Central memory CD4-positive, alpha-beta T cell (primary cell): ENCODE measurements at places on chromosomes 11 and 22.
A peak's percentile ranks its signal among the peaks of the same experiment; 100 is the strongest.

DNA sequence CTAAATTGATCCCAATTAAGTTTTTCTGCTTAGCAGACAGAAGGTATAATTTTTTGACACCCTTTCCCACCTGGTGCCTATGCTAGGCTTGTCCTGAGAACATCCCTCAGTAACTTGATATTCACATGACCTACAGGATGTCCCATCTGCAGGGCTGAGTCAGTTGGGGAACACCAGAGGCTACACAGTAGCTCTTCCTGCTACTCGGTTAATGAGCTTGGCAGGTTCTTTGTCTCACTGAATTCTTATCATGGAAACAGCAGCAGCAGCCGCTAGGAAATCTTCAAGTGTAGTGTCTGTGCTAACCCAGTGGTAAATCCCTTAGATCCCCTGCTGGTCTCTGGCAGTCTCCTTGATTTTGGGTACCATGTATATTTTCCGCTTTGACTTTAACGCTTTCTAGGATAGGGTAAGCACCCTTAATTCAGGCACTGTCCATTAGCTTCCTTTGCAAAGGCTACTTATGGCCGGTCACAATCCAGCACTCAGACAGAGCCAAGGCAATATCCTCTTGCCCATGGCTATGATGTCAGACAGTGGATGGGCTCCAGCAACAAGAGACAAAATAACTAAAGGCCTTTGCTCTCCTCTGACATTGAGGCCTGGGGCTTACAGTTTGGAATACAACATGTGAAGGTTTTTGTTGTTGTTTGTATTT is 8.5 kb downstream of the MRPL16 start:
- DNase-seq, result no peak

DNA sequence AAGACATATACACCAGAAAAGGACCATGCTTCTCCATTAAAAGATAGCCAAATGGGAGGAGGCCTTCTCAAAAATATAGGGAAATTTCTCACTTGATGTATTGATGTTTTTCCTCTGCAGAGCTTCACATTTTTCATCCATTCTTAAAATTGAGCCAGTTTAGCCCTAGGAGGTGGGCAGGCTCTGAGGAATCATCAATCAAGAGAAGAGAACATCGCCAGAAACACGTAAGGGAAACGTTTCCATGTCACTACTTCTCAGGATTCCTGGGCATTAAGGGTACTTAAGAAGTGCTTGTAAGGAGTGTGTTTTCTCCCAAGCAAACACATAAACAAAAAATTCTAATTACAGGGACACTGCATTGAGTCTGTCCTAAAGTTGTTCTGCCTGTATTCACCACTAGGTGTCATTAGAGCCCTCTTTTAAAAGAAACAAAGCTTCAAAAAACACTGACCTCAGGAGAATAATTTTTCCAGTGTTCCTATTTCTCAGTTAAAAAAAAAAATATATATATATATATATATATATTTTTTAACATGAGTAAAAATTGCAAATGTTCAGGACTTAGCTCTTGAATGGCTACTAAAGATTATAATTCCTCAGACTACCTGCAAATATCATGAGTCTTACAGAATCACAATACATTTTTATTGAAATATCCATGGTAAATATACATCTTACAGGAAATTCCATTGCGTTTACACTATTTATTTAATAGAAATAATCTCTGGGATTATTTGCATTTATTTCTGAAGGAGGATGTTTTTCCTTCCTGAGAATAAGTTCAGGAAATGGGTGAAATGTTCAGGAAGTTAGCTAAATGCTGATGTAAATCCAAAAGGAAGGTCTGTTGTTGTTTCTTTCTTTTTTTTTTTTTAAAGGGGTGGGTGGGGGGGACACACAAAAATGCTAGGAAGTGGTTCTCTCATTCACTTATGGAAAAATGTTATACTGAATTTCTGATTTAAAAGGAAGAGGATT is 16.0 kb downstream of the FZD4 start:
- DNase-seq, result no peak

DNA sequence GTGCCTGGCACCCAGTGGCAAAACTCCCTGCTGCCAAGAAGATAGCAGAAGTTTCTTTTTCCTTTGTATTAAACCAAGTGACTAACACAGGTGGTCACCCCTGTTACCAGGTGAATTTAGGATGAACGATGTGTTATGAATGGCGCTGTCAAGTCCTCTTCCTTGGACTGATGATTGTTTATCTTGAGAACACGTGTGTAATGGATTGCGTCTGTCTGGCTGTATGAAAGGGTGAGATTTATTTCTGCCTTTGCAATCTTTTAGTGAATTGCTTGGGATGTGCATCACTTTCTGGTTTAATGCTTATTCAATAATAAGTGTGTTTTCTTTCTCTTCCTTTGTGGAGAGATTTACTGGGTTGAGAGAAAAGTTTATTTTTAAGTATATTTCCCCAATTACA is 36.5 kb downstream of the SDHD start:
- DNase-seq, result no peak

DNA sequence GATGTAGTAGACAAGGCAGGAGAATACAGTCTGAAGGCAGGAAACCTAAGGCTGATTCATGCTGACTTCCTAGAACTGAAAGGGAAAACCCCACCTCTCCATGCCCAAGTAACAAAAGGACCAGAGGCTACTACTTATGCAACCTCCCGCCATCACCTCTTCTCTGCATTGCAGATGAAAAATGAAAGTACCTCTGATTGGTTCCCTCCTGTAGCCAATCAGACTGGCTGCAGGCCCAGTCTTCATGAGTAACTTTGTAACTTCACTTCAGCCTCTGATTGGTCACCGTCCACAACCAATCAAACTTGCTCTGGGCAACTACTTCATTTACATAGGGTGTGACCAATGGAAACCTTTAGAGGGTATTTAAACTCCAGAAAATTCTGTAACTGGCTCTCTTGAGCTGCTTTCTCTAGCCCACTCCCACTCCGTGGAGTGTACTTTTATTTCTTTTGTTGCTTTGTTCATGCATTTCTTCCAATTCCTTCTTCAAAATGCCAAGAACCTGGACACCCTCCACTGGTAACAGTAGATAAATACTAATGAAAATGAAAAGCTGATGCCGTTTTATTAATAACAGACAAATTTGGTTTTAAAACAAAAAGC is 5.2 kb upstream of the MAP6 start:
- no peak for DNase-seq

- DNase-seq, result no peak
Observed at GRCh38 chr22:49016909-49017481, 810.7 kb downstream of the BRD1 start.

DNA sequence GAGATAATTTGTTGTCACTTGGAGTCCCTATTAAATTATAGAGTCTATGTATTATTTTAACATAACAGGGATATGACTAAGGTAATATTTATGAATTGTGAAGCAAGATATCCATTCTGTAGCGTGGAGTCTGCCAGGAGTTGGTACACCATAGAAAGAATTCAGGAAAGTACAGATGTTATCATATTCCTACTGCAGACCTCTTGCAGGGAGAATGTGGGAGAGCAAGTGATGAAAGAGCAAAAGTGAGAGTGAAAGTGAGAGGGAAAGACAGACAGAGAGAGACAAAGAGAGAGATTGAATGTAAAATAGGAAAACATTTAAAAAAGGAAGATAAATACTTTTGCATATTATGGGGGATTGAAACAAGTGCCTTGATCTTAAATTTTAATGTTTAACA is 468.8 kb downstream of the CNTN5 start:
- no peak for DNase-seq

- no peak for DNase-seq
Observed at GRCh38 chr11:6927030-6927617, 898 bp downstream of the ZNF215 start.

GRCh38 chr11:59174664-59175033 is 2.7 kb downstream of the DTX4 start:
- no peak for DNase-seq

- DNase-seq, result no peak
Observed at GRCh38 chr11:29200791-29201562, 815.9 kb downstream of the KCNA4 start.

DNA sequence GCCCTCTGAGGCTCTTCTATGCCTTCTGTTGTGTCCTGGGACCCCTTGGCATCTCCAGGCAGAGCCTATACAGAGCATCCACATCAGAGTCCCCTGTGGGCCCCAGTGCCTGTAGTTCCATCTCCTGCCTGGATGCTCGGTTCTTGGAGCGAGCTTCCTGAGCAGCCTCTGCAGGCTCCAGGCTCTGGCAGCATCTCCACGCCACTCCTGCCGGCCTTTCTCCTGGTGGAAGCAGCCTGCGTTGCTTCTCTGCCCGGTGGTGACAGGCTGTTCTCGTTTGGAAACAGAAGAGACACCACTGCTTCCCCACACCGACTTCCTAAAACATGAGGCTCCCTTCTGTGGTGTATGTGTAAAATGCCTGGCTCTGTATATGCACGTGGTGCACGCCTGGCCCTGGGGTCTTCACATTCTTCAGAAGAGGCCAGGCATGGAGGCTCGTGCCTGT is 52.8 kb downstream of the BCR start:
- no peak for DNase-seq

- DNase-seq, result no peak
Observed at GRCh38 chr11:130415731-130416529, 12.5 kb downstream of the ADAMTS8 start.

DNA sequence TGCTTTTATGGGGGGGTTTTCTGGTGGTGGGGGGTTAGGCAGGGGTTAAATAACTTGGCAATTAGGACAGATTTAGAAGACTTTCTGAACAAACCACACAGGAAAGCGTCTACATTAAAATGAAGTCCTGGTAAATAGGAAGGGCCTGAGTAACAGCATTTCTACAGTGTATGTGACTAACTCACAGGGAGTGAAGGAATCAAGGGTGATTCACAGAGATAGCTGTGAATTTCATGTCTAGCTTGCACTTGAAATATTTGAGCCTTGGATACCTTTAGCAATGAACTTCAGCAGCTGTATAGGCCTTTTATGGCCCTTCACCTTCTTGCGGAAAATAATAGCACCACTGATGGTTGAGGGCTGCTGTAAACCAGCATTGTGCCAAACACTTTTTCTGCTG is 26.1 kb upstream of the LDHA start:
- no peak for DNase-seq

DNA sequence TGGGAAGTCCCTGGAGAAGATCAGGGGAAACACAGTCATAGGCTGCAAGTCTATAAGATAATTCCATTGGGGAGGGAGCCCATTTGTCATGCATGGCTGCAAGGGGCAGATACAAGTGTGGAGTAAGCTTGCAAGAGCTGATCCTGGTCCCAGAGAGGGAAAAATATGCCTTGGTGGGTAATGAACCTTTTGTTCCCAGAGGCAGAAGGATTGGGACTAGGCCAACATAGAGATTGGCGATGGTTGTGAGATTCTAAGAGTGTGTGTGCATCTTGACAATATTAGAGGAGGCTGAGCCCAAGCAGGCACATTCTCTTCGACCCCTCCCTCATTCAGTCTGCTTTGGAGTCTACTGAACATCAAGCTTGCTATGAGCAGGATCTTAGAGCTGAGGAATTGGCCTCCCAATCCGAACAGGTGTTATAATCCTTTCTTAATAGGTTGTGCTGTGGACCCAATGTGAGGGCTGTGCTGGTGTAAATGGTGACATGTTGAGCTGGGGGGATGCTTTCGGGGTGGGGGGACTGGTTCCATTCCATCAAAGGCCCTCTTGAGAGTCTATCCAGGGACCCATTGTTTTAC is 18.4 kb downstream of the MIAT start:
- DNase-seq, result no peak

- DNase-seq, result no peak
Observed at GRCh38 chr22:24104307-24105012, 76.8 kb upstream of the SUSD2 start.

DNA sequence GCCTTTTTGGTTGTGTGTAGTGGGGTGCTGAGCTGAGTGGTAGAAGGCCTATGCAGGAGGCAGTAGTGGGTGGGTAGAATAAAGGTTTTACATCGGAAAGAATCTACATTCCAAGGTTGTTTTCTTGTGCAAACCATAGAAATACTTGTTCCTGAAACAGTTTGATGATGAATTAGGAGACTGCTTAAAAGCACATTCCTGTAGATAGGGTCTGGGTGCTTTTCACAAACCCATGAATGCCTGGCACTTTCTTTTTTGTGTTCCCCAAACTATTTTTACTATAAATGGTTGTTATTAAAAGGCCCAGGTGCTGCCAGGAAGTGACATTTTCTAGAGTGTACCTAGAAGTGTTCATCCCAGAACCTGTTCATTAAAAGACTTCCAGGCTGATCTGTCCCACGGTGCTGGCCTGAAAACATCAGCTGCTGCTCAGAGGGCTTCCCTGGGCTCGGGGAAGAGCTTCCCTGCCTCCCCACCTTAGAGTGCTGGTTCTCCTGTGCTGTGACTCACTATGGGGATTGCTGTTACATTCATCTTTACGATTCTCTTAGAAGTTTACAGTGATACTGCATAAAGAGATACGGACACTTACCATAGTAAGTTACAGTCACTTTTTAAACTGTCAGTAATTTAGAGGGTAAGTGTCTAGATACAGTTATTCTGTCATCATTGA is 27.9 kb downstream of the PPFIA1 start:
- DNase-seq, result no peak

- DNase-seq, result peak; percentile 94
Observed at GRCh38 chr11:819943-820649, 1.4 kb downstream of the PNPLA2 start.

DNA sequence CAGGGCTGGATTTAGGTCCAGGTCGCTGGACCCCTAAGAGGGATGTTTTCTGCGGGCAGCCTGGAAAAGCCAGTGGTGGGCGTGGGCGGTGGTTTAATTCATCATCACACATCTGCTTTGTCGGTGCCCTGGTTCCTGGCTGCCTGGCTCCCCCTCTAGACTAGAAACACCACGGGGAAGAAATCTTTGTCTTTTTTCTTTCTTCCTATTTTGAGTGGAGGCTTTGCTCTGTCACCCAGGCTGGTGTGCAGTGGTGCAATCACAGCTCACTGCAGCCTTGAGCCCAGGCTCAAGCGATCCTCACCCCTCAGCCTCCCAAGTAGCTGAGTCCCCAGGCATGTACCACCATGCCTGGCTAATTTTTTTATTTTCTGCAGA is 86.6 kb upstream of the LINC01488 start:
- no peak for DNase-seq

DNA sequence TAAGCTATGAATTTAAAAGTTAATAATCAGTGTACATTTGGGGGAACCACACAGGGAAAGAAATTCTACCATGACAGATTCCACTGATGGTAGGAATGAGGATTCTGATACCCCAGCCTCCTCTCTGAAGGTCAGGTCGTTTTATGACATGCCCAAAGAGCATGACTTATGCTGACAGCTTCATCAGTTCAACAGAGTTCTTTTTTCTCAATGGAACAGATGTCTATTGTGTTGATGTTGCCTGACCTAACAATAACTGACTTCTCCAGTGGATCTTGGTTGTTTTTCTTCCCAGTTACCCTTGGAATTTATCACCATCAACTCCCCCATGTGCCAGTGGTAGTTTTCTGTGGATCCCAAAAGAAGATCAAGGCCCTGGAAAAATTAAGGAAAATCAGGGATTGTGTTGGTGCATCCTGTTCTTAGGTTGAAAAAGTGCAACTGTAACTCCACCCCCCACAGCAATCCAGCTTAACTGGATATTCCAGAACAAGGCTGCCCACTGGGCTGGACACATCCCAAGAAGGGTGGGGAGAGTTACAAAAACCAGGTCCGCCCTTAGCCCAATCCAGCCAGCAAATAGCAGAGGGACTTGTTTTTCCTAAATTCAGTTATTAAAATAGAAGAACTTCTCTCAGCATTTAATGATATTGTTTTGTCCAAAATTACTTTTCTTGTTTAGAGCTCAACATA is 31.5 kb upstream of the CAT start:
- no peak for DNase-seq
